ENCODE measurements at places on chromosomes 13 and 19. TPM values are rescaled to one million over a fixed set of nuclear protein-coding genes. Genes with fewer than 3 reads are reported as not detected.

DNA sequence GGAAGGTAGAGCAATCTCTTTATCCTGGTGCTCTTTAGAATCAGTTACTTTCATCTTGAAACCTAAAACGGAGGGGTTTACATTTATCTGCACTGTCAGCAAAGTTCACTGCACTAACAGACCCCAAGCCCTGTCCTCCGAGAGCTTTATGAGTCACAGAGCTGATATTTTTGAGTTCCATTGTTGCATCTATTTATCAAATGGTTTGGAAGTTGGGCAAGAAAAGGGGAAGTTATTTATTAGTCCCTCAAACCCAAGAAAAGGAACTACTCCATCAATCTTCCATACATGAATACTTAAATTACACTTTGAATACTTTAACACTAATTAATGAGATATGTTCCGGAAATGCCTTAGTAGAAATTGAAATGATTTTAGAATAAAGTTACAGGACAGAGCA is 55.5 kb downstream of the EDNRB start:
- no peak for DNase-seq

The IL17D gene
- not detected for total RNA-seq

The RNF113B gene
- not detected for total RNA-seq

- DNase-seq: no peak
These were observed 9.3 kb downstream of the CALM3 start for GRCh38 chr19:46610413-46610775.

The PTH2 gene
- 1.2 TPM for total RNA-seq

DNA sequence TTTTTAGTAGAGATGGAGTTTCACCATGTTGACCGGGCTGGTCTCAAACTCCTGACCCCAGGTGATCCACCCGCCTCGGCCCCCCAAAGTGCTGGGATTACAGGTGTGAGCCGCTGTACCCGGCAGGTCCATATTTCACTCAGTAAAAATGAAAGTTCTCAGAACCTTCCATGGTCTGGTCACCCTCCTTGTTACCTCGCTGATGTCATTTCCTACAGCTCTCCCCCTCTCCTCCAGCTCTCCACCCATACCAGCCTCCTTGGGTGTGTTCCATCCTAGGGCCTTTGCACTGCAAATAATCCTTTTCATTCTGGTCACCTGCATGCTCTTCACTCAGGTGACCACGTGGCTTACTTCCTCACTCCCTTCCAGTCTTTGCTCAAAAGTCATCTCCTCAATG is 78.2 kb upstream of the TNFSF11 start:
- no peak for DNase-seq

- DNase-seq: no peak
These were observed 376.0 kb downstream of the GPC5 start for GRCh38 chr13:91774397-91774796.

DNA sequence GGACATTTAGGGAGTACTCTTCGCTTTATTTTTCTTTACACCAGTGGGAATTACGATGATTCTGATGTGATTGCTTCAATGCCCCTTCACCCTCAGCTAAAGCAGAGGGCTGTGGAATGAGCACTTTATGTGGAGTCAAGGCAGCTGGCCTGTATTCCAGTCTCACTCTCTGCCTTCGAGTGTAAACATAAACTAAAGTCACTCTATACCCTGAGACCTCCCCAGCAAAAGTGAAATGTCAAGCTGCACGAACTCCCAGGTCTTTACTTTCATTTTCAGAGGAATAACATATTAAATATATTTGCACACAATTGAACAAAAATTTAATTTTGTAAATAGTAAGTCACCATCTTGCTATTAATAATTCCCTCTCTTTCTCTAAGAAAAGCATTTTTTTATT is 557.1 kb downstream of the DACH1 start:
- DNase-seq: no peak

The GTPBP3 gene
- 30.9 TPM for total RNA-seq

The KLK1 gene
- 0.75 TPM for total RNA-seq

DNA sequence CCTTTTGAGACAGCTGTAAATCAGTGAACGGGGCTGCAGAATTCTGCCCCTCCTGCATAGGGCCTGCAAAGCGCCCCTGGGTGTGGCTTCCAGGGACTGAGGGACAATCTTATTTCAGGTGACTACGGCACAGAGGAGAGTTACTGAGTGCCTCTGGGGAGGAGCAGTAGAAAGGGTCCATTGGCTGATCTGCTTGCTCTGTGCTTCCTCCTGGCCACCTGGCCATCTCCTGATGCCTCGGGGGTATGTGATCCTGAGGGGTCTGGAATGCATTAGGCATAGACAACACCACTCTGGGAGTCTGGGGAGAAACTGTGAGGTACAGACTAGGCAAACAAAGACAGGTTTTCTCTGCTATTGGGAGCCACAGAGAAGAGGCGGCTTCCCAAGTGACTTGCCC is 2.8 kb downstream of the KCTD15 start:
- no peak for DNase-seq
